ENCODE measurements at places on chromosomes 11 and 22.

GRCh38 chr22:33438273-33438672, 380.1 kb upstream of the SYN3 start:
- no peak overlapping the region for H3K4me3 ChIP-seq
- no peak for DNase-seq
- no peak overlapping the region for H3K27ac ChIP-seq
- H3K27me3 ChIP-seq = peaks cover 5% of the 10 kb centered on the region
- H3K4me1 ChIP-seq = no peaks in the 10 kb centered on the region
- no peaks in the 10 kb centered on the region for H3K36me3 ChIP-seq

GRCh38 chr11:113090716-113091480, 129.7 kb downstream of the NCAM1 start:
- no peaks in the 10 kb centered on the region for H3K27me3 ChIP-seq
- peaks cover 5% of the 10 kb centered on the region for H3K36me3 ChIP-seq
- H3K27ac ChIP-seq = no peak overlapping the region
- no peak for DNase-seq
- no peak overlapping the region for H3K4me3 ChIP-seq
- peaks cover 67% of the 10 kb centered on the region for H3K4me1 ChIP-seq

DNA sequence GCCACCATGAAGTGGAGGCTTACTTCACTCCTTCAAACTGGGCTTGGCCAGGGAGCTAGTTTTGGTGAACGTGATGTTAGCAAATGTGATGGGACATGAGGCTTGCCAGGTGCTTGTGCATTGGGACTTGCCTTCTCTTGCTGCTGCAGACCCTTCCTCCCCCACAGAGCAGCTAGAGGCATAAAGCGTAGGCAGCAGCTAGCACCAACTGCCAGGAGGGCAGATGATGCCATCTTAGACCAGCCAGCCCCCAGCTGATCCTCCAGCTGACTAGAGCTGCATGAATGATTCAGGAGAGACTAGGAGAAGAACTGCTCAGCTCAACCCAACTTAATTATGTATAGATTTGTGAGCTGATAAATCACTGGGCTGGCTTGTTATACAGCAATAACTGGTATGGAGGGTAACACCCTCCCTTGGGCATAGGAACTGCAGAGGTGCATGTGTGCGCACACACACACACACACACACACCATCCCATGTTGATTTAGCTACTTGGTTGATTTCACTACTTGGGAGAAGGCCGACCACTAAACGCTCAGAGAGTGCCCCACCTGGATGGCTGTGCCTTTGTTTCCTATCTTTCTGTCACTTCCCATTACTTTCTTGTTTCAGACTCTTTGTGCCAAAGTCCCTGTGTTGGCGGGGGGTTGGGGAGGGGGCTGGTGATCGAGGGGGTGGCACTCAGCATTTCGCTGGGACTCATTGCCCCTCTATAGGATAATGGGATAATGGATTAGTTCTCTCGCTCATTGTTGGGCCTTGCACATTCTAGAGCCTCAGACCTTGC, 202.8 kb downstream of the ADAMTS15 start:
- peaks cover 33% of the 10 kb centered on the region for H3K4me1 ChIP-seq
- DNase-seq = no peak
- H3K27ac ChIP-seq = no peak overlapping the region
- no peak overlapping the region for H3K4me3 ChIP-seq
- no peaks in the 10 kb centered on the region for H3K27me3 ChIP-seq

- DNase-seq = no peak
- H3K27me3 ChIP-seq = peaks cover 26% of the 10 kb centered on the region
- no peaks in the 10 kb centered on the region for H3K36me3 ChIP-seq
Observed at GRCh38 chr22:32127904-32128303, 31.2 kb downstream of the C22orf42 start.

- H3K4me3 ChIP-seq = no peak overlapping the region
- peaks cover 84% of the 10 kb centered on the region for H3K36me3 ChIP-seq
- H3K27ac ChIP-seq = no peak overlapping the region
- peaks cover 3% of the 10 kb centered on the region for H3K4me1 ChIP-seq
- peaks cover 4% of the 10 kb centered on the region for H3K27me3 ChIP-seq
Observed at GRCh38 chr22:49863931-49864330, 10.3 kb downstream of the ZBED4 start.

- peaks cover 89% of the 10 kb centered on the region for H3K27me3 ChIP-seq
- DNase-seq = peak; percentile 33
- peak overlapping the region; percentile 84 for H3K4me3 ChIP-seq
- H3K4me1 ChIP-seq = peaks cover 31% of the 10 kb centered on the region
- no peak overlapping the region for H3K27ac ChIP-seq
- H3K36me3 ChIP-seq = no peaks in the 10 kb centered on the region
Observed at GRCh38 chr11:64034411-64034811, 1.3 kb upstream of the FLRT1 start.

- peaks cover 39% of the 10 kb centered on the region for H3K4me1 ChIP-seq
- H3K36me3 ChIP-seq = no peaks in the 10 kb centered on the region
- H3K27ac ChIP-seq = peak overlapping the region; percentile 75
- peak; percentile 30 for DNase-seq
Observed at GRCh38 chr11:115324581-115325432, 179.4 kb downstream of the CADM1 start.

GRCh38 chr11:63791495-63792167, 21.6 kb upstream of the SPINDOC start:
- no peak for DNase-seq
- no peak overlapping the region for H3K27ac ChIP-seq
- no peak overlapping the region for H3K4me3 ChIP-seq
- H3K4me1 ChIP-seq = peaks cover 5% of the 10 kb centered on the region

DNA sequence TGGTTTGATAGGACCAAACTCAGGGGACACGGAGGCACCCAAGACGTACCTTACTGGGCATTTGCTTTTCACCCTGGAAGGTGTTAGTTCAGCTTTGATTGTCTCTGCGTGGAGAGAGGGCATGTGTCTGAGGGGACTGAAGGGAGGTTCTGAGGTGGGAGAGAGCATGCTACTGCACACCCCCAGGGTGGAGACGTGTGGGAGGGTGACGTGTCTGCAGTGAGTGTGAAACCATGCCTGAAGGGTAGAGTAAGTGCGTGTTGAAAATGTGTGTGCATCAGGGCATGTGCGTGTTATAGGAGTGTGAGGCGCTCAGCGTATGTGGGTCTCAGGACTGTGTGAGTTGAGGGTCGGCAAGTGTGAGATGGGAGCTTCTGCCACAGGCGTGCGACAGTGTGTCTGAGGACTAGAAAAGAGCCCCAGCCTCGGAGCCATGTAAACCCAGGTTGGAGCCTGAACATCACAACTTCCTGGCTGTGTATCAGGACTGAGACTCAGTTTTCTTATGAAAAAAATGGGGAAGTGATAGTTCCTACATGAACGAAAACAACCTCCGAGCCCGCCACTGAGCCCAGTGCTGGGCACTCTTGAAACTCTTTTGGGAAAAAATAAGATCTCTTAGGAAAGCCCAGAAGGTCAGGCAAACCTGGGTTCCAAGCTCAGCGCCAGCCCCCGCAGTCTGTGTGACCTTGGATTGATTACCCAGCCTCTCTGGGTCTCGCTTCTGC, 11.8 kb upstream of the KCNJ11 start:
- H3K4me1 ChIP-seq = peaks cover 10% of the 10 kb centered on the region
- H3K36me3 ChIP-seq = no peaks in the 10 kb centered on the region
- peak overlapping the region; percentile 7 for H3K27ac ChIP-seq
